ENCODE measurements at places on chromosomes 13 and 19.

GRCh38 chr19:3239367-3239766, 14.9 kb downstream of the CELF5 start:
- no peak for DNase-seq

DNA sequence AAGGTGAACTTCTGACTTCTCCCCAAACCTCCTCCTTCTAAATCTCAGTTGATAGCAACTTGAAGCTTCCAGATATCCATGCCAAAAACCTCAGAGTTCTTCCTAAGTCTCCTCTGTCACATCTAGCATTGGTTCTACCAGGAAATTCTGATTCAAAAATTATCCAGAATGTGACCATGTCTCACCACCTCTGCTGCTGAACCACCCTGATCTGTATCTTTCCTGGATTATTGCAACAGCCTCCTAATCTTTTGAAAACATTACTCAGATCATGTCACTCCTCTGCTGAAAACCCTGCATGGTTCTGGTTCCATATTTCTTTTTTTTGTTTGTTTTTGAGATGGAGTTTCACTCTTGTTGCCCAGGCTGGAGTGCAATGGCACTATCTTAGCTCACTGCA, 78.7 kb upstream of the TNFSF11 start:
- no peak for DNase-seq

DNA sequence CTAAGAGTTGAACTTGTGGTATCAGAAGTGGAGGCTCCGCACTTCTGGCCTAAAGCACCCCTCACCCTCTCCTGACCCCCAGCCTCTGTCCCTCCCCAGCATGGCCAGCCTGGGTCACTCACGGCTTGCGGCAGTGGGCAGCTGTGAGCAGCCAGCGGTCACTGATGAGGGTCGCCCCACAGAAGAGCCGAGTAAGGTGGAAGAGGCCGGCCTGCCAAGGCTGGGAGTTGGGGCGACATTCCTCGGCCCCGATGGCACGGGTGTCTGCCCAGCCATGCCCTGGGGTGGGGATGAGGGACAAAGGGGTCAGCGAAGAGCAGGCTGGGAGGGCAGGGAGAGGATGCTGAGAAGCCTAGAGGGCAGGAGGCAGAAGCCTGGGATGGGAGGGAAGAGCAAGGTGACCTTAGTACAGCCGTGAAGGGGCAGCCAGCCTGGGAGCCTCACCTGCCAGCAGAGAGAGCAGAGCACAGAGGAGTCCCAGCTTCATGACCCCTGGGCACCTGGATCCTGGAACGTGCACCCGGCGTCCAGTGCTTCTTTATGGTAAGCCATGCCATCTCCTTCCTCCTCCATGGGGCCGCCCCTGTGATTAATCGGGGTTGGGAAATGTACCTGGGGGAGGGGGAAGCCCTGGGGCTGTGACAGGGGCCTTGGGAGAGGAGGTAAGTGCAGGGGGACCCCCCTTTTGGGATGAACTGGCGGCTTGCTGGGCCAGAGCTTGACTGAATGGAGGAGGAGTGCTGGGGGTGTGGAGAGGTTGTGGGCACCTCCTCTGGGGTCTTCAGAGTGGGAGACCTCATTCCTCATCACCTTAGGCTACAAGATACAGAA, 7.9 kb upstream of the KLK8 start:
- no peak for DNase-seq

DNA sequence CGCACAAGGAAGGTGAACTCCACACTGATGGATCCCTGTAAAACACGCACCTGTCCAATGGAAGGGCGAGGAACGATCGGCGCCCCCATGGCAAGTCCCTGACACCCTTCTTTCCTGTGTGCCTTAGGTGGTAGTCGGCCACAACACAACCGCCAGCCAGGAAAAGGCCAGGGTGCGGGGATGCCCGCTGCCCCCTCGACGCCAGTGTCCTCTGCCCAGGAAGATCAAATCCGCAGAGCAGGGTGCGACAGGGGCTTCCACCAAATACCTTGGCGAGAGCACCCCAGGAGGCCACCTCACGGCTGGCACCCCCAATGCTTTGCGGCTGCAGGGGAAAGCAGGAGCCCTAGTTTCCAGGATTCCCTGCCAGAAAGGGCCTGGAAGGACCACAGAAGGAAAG, 91.2 kb downstream of the ZNF254 start:
- DNase-seq = no peak

DNA sequence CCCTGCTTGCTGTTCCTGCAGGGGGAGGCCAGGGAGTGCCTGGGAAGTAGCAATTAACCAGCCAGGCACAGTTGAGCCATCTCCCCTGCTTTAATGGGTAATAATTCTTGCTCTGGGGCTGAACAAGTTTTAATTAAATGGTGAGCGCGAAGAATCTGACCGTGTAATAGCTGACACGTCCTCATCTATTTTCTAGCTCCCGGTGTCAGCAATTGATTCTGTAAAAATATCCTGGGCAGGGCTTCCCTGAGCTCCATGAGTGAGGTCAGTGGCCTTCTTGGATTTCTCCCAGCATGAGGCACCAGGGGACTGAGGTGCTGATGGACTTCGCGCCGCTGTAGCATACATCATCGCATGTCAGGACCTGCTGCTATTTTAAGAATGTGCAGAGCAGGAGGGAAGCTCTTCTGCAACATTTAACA, 26.9 kb downstream of the SIPA1L3 start:
- DNase-seq = no peak

DNA sequence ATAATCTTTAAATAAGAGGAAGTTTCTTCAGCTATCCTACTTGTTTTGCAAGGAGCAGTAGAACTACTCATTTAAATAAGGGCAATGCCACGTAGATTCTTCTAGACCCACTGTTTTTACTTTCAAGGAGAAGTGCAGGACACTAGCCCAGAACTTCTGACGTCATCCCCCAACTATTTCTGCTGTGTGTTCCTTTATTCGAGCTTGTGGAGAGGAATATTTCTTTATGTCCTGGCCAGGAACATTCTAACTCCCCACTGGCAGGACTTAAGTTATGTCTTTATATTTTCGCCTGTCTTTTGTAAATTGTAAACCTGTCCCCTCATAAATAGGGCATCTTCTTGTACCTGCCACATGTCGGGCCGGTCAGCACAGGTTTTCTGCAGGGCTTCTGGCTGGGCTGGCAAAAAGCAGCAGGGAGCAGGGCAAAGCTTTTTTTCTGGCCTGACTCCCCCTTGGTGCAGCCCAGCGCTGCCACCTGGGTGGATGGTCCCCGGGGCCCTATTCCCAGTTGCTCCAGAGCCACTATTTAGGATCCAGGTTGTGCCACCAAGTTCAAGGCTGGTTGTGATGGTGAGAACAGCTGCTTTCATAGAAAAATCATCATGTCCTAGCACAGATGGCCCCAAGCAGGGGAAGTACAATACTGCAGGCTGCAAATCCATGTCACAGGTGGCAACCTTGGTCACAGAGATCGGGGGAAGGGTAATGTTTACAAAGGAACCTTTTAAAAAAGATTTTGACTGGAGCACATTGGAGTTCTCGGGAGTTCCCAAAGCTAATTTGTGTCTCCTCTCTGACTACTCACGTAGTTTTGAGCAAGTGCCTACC, 1.8 kb downstream of the MBNL2 start:
- DNase-seq = no peak

DNA sequence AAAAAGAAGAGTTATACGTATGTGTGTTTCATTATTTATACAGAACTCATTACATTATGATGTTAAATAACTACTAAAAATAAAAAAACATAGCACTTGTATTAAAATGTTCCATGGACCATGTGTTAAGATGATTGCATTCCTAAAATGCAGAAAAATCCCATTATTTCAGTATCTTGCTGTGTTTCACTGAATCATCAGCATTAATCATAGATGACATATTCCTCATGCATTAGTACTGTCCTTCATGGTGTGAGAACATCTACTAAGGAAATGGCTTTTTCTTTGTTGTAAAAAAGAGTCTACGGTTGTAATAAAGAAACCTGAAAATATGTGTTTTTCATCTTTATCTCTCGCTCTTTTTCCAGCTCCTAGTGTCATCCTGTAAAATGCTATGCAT, 416.5 kb downstream of the FGF14 start:
- no peak for DNase-seq
